SW480 (cell line): ENCODE measurements at places on chromosomes 2 and 18.

DNA sequence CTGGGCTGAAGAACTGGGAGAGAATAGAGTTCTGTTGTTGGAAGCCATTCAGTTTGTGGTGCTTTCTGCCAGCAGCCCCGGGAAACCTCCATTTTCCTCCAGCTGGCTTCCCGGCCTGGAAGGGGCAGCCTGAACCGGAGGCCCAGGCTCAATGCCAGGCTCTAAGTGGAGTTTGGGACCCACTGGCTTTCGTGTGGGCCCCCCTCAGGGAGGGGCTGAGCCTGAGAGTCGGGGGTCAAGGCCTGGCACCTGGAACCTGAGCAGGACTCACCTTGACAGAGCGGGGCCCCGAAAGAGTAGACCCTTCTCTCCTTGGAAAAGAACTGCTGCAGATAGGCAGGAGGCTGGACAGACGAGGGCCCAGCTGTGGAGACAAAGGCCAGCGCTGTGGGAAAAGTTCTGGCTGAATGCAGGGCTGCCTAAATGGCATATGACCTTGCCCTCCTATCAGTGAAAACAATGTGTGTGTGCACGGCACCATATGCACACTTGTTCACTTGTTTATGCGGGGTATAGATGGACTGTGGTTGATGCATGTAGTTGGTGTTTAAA is 34.8 kb upstream of the ASB18 start:
- DNase-seq, result no peak

DNA sequence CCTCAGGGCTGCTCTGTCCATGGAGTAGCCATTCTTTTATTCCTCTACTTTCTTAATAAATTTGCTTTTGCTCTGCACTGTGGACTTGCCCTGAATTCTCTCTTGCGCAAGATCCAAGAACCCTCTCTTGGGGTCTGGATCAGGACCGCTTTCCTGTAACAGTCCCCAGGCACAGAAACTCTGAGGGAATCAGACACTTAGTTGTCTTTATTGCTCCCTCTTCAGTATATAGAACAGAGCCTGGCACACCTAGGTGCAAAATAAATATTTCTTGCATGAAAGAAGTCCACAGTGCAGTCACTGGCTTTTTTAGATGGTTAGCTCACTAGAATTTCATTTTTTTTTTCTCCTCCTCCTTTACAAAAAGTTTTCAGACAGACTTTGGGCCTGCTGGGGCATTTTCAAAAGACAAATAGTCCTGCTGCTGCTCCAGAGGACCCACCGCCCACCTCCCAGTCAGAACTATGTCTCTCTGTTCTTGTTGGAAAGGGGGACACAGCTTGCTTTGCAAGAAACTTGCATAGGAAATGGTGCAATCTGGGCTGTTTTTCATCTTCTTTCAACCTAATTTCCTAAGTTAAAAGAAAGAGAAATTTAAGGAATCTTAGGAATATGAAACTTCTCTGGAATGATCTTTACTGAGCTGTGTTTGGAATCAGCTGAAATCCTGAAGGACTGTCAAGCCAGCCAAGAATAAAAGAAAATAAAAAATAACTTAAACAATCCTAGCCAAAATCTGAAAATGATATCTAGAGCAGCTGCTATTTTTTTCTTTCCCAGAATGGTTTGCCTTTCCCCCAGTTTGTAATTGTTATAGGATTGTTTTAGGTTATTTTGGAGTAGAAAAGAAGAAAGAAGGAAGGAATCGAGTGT is 31.7 kb upstream of the MAP4K3 start:
- no peak for DNase-seq

DNA sequence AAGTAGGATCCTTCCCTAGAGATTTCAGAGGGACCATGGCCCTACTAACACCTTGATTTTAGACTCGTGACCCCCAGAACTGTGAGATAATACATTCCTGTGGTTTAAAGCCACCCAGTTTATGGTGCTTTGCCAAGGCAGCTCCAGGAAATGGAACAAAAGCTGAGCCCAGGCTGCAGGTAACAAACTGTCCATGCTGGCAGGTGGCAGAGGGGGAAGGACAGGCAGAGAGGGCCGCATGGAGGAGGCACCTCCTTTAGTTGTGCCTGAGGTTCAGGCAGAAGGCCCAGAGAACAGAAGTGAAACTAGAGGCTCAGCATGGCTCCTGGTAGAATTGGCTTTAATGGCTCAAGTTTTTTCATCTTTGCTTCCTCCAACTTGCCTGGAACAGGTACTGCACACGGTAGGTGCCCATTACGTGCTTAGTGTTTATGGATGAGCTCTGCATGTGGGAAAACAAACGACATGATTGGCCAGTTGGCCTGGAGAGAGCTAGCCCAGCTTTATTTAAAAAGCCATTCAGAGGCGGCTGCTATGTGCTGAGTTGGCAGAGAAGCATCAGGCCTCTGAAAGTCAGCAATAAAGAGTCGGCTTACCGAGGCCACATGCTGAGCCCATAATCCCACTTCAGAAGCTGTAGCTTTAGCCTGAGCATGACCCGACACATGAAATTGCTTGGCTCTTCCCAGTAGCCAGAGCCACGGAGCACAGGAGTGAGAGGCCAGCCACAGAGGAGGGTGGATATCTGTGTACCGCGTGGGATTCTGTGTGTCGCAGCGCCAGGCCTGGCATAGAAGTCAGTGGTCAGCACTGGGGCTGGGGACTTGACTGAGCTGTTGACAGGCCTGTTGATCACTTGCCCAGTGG is 36.5 kb downstream of the HS1BP3 start:
- DNase-seq, result peak; percentile 81

DNA sequence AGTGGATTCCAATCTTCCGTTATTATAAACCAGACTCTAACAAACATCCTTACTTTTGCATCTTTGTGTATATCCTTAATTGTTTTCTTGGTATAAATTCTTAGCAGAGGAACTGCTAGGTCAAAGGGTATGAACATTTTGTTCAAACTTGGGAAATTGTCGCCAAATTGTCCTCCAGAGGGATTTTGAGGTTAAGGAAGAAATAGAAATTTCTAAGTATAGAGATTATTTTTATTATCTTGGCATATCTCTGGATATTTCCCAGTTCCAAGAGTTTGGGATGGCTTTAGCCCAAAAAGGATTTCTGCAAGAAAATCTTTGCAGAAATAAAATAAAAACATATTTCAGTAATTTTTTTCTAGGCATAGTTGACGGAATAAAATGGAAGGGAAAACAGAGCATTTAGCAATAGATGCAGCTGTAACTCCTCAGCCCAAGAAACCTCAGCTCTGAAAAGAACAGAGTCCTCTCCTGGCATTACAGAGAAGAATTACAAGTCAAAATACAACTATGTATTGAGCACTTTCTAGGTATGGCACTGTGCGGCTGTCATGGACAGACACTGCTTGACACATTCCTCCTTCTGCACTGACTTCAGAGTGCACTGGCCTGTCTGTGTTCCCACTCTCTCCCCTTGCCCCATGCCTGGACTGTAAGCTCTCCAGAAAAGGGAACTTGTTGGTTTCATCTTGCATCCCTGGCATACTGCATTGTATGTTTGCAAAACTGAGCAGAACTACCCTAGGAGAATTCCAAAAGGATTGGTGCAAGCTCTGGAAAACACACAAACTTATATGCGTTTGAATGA is 117.3 kb upstream of the STON1 start:
- no peak for DNase-seq
